Sigmoid colon (tissue), 7 donors: ENCODE measurements at places on chromosomes 16 and 17. TPM values are rescaled to one million over a fixed set of nuclear protein-coding genes. Genes with fewer than 3 reads are reported as not detected.

The SKAP1 gene
- 10.3 TPM for polyA plus RNA-seq

The FCSK gene
- polyA plus RNA-seq = 19.1 TPM

The SLC38A8 gene
- polyA plus RNA-seq = not detected

The KRT13 gene
- 54.1 TPM for polyA plus RNA-seq

The METRN gene
- 31.8 TPM for polyA plus RNA-seq

The LPO gene
- not detected for polyA plus RNA-seq

The DLX4 gene
- not detected for polyA plus RNA-seq

The SOCS1 gene
- polyA plus RNA-seq = not detected

The PDIA2 gene
- polyA plus RNA-seq = 0.60 TPM

The ITPRIPL2 gene
- polyA plus RNA-seq = 5.5 TPM

The STAC2 gene
- polyA plus RNA-seq = not detected

The KIF2B gene
- not detected for polyA plus RNA-seq

The PIPOX gene
- polyA plus RNA-seq = 1.2 TPM

The NMT1 gene
- polyA plus RNA-seq = 15.3 TPM

The OXLD1 gene
- 57.5 TPM for polyA plus RNA-seq

The SLC16A3 gene
- polyA plus RNA-seq = 140 TPM

The BEAN1 gene
- 0.35 TPM for polyA plus RNA-seq

The VWA3A gene
- 0.07 TPM for polyA plus RNA-seq

The PNMT gene
- polyA plus RNA-seq = 1.2 TPM

The CNGB1 gene
- not detected for polyA plus RNA-seq

The CD300H gene
- polyA plus RNA-seq = 0.20 TPM

The DNASE1L2 gene
- not detected for polyA plus RNA-seq

The NOG gene
- not detected for polyA plus RNA-seq

The SNRNP25 gene
- polyA plus RNA-seq = 26.4 TPM
